ENCODE measurements at places on chromosomes 4 and X. TPM values are rescaled to one million over a fixed set of nuclear protein-coding genes. Genes with fewer than 3 reads are reported as not detected.

Gene BRS3
- not detected for total RNA-seq

GRCh38 chrX:73182502-73183114, 32.0 kb downstream of the NAP1L2 start:
- no peak for DNase-seq

Gene MAGEA11
- total RNA-seq: not detected

GRCh38 chr4:105126311-105127169, 20.1 kb upstream of the TET2 start:
- no peak for DNase-seq
